ENCODE measurements at places on chromosomes 4 and X.

DNA sequence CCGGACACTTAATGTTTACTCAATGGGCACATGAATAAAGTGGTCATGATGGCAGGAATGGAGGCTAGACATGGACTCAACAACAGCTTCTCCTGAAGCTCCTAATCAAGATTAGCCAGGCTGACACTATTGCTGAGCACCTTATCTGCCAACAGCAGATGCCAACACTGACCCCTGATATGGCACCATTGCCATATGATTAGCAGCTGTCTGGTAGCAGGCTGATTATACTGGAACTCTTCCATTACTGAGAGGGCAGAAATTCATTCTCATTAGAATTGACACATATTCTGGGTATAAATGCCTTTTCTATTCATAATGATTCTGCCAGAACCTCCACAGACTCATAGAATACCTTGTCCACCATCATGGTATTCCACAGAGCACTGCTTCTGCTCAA lies 18.4 kb upstream of the AFF1 start:
- no peak for DNase-seq

GRCh38 chr4:81874661-81875515 lies 403.2 kb upstream of the RASGEF1B start:
- no peak for DNase-seq

- DNase-seq, result no peak
These were observed 75.8 kb downstream of the STIM2 start for GRCh38 chr4:26936284-26937065.

GRCh38 chr4:169079942-169080827 lies 70.1 kb upstream of the CBR4 start:
- peak; percentile 25 for DNase-seq

DNA sequence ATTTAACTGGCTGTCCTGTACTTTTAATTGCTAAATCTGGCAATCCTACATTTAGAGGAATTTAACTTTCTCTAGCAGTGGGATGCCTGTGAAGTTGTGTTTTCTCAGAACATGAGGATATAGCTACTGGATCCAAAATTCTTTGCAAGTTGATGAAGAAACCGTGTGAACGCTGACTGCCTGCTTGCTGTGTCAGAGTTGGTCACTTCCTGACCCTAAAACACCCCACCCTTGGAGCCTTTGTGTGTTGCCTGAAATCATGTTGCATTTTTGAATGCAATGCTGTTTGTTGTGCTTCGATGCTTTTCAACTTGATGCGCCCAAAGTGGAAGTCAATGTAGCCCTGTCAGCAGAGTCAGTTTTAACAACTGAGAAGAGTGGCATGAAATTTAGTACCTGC lies 211.2 kb downstream of the ANK2 start:
- peak; percentile 6 for DNase-seq

DNA sequence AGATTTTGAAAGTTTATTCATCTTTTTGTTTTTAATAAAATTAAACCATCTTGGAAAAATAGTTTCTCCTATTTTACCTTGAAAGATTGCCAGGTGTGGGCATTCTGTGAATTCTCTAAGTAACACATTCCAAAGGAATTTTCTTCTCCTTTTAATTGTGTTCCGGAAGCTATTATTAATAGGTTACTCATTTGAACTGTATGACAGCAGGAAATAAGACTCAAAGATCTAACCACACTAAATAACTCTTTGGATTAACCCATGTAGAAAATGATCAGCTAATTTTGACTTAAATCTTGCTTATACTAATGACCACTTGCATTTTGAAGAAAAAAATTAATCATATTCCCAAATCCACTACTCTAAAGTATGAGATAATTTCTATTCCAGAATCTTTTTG lies 17.6 kb upstream of the CCNI start:
- peak; percentile 50 for DNase-seq

DNA sequence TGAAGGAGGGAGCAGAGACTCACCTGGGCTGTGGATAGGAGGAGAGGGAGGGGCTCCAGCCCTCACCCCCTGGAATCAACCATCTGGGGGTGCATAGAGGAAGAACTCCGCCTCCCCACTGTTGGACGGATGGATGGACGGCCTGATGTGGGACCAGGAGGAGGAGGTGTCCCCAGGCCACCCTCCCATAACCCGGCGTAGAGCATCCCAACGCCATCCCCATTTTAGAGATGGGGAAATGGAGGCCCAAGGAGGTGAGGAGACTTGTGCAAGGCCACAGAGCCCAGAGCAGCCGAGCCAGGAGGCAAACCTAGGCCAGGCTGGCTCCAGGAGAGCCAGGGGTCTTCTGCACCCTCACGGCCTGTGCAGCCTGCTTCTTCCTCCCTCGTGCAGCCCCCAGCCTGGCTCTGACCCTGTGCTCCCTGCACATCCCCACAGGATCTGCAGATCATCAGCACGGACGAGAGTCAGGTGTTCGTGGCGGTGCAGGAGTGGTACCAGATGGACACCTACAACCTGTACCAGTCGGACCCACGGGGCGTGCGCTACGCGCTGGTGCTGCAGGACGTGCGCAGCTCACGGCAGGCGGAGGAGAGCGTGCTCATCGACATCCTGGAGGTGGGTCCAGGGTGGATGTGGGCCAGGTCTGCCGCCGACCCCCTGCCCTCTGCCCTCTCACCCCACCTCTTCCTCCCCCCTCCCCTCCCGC lies 241.0 kb upstream of the PSAPL1 start:
- DNase-seq, result no peak

DNA sequence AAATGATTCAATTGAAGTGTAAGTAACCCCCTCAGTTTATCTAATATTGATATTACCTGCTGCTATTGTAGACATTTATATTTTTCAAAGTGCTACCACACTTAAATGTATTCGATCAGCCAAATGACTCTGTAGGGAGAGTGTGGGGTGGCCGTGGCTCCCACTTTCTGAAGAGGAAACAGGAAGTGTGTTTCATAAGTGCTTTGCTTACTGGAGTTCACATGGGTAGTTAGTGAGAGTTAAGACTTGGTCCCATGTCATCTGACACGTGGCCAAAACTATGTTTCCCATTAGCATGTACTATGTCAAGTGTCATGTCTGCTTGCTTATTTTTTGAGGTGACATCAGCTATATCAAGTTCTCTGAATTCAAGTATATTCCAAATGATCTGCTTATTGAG lies 308.1 kb upstream of the GATB start:
- DNase-seq, result no peak

- DNase-seq, result peak; percentile 62
These were observed 648.7 kb upstream of the DIPK2B start for GRCh38 chrX:45849261-45849862.

GRCh38 chrX:127057891-127058619 lies 238.5 kb downstream of the PRR32 start:
- DNase-seq, result no peak

- DNase-seq, result no peak
These were observed 110.6 kb upstream of the FSTL5 start for GRCh38 chr4:162274354-162274753.

DNA sequence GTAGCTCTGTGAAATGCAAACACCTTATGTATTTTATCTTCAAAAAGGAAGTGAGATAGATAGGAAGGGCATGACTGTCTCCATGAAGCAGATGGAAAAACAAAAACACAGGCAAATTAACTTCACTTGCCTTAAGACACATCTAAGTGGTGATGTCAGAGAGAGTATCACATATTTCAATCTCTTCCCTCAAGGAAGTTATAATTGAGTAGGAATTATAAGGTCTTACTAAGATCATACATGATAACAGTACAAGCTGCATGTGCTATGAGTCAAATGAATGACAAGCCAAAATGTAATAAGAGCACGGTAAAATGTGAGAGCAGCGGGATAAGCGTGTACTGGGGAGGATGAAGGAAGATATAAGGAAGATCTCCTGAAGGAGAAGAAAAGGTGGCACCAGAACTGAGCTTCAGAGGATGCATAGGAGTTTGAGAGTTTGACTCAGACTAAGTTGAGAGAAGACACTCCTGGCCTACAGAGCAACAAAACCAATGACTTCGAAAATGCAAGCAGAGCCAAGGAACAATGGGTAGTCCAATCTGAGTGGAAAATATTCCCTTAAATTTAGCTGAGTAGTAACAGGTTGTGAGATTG lies 43.3 kb upstream of the GALNT7 start:
- DNase-seq, result no peak

- no peak for DNase-seq
These were observed 2532.5 kb downstream of the ARAP2 start for GRCh38 chr4:33711826-33712225.

DNA sequence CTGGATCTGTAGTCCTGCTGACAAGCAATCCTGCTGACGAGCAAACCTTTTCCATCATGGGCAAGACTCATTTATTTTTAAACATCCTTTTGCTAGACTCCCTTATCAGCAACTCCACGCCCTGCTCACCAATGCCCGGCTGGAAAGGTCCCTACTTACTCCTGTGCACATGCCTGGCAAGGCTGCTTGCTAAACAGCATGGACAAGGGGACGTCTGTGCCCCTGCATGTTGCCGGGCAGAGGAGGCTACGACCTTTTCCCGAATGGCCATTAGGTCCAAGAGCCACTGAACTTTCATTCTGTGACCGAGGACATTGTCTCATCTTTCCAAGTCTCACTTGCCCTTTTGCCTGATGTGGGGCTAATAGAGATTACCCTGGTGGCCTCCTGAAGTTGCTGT lies 98.6 kb downstream of the MGST2 start:
- no peak for DNase-seq

DNA sequence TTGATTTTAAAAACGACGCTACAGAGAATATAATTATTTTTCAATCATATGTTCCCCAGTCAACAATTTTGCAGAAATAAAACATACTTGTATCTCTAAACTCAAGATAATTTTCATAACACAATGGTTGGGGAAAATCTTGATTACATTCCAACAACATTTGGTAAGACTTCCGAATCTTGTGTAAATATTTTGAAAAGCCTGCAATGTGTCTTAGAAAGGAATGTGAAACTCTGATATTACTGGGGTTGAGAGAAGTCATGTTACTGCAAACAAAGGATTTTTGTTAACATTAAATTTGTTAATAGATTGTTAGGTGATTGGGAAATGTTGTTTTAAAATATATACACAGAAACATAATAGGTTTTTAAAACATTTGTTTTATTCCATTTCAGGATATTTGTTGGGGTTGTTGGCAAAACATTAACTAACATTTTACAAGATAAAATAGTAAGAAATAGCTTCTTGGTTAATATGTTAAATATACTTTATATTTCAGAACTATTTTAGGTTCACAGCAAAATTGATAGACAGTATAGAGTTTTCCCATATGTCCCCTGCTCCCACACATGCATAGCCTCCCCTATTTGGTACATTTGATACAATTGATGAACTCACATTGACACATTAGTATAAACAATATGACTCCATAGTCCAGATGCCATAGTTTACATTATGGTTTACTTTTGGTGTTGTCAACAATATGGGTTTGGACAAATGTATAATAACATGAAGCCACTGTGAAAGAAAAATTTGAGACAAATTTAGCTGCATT lies 218.6 kb upstream of the FAM47A start:
- no peak for DNase-seq

Data from GM03348 (cell line).